ENCODE measurements at places on chromosomes 16 and 17. TPM values are rescaled to one million over a fixed set of nuclear protein-coding genes. Genes with fewer than 3 reads are reported as not detected.

The AGRP gene
- total RNA-seq, result not detected

The CDC6 gene
- 54.6 TPM for total RNA-seq

The PAQR4 gene
- total RNA-seq, result 15.4 TPM

The GPR142 gene
- total RNA-seq, result not detected

The LGALS9B gene
- not detected for total RNA-seq

GRCh38 chr17:63311416-63311937 lies 134.6 kb downstream of the CYB561 start:
- no peak overlapping the region for H3K4me3 ChIP-seq
- no peak overlapping the region for H3K27ac ChIP-seq
- no peaks in the 10 kb centered on the region for H3K4me1 ChIP-seq
- no peak for DNase-seq

DNA sequence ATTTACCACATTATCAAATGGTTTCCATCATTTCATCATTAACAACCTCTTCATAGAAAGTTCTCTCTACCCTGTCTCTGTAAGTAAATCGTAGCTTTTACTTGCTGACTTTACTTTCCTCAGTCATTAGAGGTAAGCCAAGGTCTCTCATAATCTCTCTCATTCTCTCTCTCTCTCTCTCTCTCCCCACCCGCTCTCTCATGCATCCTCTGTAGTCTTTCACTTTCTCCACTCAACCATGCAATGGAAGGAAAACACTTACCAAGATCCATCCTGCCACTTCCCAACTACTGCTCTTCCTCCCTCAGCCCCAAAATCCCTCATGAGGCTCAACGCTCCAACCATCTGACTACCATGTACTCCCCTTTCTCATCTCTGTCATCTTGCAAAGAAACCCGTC lies 6.1 kb downstream of the CEP112 start:
- peaks cover 16% of the 10 kb centered on the region for H3K4me1 ChIP-seq
- H3K36me3 ChIP-seq, result no peaks in the 10 kb centered on the region
- H3K27ac ChIP-seq, result no peak overlapping the region
- peak; percentile 44 for DNase-seq

GRCh38 chr16:48321317-48322036 lies 63.7 kb downstream of the SIAH1 start:
- no peak overlapping the region for H3K27ac ChIP-seq
- no peaks in the 10 kb centered on the region for H3K4me1 ChIP-seq
- no peaks in the 10 kb centered on the region for H3K36me3 ChIP-seq
- no peak for DNase-seq
- H3K4me3 ChIP-seq, result no peak overlapping the region

DNA sequence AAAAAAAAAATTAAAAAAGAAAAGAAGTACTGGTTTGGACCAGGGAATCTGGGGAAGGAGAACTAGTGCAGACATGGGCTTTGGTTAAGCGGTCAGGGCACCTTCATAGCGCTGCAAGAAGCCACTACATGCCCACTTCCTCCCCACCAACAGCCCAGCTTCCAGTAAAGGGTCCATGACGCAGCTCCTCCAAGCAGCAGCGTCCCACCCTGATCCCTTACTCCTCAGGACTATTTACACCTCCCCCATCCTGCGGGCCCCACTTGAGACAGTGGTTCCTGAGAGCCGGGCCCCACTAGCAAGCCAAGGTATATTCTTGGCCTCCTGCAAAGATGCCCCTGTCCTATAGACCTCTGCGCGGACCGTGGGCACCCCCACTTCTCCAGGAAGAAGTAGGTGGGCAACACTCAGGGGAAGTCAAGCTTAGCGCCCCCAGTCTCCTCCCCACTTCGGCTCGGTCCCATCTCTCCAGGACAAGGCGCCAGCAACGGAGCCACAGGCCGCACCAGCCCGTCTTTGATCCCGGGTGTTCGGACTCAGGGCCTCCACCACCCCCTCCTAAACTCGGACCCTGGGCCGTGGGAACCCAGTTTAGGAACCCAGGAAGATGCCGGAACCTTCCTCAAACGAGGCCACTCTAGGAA lies 913 bp upstream of the PRR14 start:
- no peak overlapping the region for H3K27ac ChIP-seq
- no peaks in the 10 kb centered on the region for H3K36me3 ChIP-seq
- no peak for DNase-seq
- no peak overlapping the region for H3K4me3 ChIP-seq
- H3K4me1 ChIP-seq, result peaks cover 4% of the 10 kb centered on the region
- peaks cover 30% of the 10 kb centered on the region for H3K27me3 ChIP-seq

GRCh38 chr17:76868176-76868668 lies at the start of gene MGAT5B:
MGAT5B (plus strand) TSS chr17:76868404; CDS start chr17:76869030, 626 bp downstream.
- peak; percentile 98 for DNase-seq
- peaks cover 43% of the 10 kb centered on the region for H3K27me3 ChIP-seq
- peak within 1 kb of the TSS; percentile 57 for H3K4me3 ChIP-seq
- peaks cover 9% of the 10 kb centered on the region for H3K4me1 ChIP-seq

DNA sequence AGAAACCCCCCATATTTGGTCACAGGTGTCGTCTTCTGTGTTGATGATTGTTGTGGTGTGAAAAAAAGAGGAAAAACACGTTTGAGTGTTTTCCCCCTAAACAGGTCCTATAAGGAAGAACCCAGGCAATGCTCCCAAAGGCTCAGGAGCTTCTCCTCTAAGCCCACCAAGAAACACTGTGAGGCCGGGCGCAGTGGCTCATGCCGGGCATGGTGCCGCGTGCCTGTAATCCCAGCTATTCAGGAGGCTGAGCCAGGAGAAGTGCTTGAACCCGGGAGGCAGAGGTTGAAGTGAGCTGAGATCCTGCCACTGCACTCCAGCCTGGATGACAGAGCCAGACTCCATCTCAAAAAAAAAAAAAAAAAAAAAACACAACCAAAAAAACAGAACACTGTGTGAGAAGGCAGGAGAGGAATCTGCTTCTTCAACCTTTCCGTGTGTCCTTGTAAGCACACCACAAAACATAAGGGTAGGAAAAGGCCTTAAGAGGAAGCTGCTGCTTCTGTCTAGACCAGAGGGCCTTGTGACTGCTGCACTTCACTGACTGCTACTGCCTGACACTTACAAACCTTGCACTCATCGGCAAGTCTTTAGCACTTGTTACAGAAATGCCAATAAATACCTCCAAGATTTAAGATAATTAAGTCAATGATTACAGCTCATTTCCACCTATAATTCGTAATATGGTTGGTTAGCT lies 9.3 kb downstream of the JPT1 start:
- H3K36me3 ChIP-seq, result peaks cover 46% of the 10 kb centered on the region
- H3K27me3 ChIP-seq, result no peaks in the 10 kb centered on the region
- H3K27ac ChIP-seq, result no peak overlapping the region

DNA sequence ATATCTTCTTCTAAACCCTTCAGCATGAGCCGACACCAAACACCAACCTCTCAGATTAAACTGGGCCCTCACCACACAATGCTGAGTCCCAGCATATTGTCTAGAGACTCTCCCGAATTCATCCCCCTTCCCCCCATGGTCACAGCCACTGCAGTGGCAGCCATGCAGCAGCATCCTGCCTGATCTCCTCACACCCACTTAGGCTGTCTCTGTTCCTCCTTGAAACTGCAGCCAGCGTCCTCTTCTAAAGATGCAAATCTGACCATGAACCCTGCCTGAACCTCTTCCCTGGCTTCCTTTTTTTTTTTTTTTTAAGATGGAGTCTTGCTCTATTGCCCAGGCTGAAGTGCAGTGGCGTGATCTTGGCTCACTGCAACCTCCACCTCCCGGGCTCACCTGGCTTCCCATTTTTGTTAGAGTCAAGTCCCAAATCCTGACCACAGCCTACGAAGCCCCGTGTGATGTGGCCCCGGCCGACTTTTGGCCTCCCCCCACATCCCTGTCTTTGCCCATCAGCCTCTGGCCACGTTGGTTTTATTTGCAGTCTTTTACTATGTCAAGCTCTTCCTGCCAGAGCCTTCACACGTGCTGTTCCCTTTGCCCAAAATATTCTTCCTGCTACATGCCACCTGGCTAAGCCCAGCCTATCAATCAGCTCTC lies 2.8 kb downstream of the FA2H start:
- no peak for DNase-seq
- H3K4me3 ChIP-seq, result no peak overlapping the region
- no peaks in the 10 kb centered on the region for H3K36me3 ChIP-seq

DNA sequence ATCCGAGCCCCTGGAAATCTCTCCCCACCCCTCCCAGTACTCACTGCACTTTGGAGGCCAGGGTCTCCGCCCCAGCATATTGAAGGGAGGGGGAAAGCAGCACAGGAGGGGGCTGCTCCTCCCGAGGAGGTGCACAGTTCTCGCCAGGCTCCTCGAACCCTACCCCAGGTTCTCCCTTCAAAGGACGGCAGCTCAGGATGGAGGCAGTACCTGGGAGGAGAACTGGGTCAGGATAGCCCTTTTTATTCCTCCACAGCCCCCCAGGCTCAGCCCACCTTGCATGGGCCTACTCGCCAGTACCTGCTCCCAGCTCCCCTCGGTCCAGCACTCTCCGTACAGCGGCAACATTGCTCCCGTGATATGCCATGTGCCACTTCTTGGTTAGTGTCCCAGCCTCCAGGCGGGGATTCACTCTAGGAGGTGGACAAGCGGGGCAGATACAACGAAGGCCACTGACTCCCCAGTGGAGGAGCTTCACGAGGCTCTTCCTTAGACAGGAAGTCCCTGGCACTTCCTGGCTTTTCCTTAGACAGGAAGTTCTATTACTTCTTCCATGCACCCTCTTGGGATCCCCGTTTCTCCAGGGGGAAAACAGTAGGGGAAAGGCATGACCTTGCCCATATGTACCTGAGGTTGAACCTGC lies 2.1 kb upstream of the GPS2 start:
- no peak overlapping the region for H3K27ac ChIP-seq
- H3K4me1 ChIP-seq, result peaks cover 6% of the 10 kb centered on the region
- no peak overlapping the region for H3K4me3 ChIP-seq
- H3K36me3 ChIP-seq, result no peaks in the 10 kb centered on the region
